ENCODE measurements at places on chromosomes 7 and 10.

DNA sequence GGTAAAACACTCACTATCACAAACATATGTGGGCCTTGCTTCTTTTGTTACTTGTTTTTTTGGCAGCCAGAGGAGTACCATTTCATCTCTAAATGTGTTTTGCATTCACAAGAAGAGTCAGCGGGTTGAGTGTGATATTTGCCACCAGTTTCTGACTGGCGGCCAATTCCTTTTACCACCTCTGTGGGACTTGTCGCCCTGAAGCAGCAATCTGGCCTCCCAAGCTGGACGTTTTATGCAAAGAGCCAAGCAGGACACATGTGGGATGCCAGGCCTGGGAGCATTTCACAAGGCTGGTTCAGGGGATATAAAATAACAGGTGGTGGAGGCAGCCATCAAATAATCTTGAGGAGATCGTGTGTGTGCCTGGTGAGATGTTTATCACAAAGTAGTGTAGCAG lies 61.8 kb upstream of the TRIL start:
- DNase-seq: no peak

- DNase-seq: no peak
Observed at GRCh38 chr10:67936416-67936815, 52.0 kb downstream of the SIRT1 start.

GRCh38 chr7:43669286-43670081 lies 59.8 kb downstream of the COA1 start:
- peak; percentile 42 for DNase-seq

- DNase-seq: peak; percentile 89
Observed at GRCh38 chr7:23531794-23532489, at the start of gene TRA2A. TRA2A (minus strand) TSS chr7:23531981; CDS start chr7:23531824, 157 bp downstream.

GRCh38 chr7:34755008-34755407 lies 97.0 kb downstream of the NPSR1 start:
- no peak for DNase-seq

- no peak for DNase-seq
Observed at GRCh38 chr7:141500608-141501007, 50.6 kb upstream of the AGK start.

GRCh38 chr10:61271127-61271780 lies 181.9 kb downstream of the TMEM26 start:
- no peak for DNase-seq
